H54 (cell line): ENCODE measurements at places on chromosomes 3 and 15.

- DNase-seq = no peak
Measured at GRCh38 chr3:51637144-51637940, 33.7 kb upstream of the TEX264 start.

GRCh38 chr3:46849686-46850467, 13.4 kb downstream of the MYL3 start:
- no peak for DNase-seq

DNA sequence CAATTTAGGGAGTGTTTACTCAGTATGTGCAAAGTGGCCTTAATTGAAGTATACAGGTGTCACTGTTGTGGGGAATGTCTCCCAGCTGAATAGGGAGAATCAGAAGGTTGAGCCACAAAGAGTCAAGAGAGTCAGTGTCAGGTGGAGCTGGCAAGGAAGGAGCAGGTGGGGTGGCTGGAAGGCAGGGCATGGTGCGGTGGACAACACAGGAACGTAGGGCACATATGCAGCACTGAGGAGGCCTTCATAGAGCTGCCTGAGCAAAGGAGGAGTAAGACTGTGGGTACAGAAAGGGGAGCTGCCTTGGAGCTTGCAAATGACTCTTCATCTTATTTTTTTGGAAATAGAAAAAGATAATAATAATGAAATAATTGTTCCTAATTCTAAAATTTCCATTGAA, 20.0 kb downstream of the ARHGEF3 start:
- DNase-seq = no peak

DNA sequence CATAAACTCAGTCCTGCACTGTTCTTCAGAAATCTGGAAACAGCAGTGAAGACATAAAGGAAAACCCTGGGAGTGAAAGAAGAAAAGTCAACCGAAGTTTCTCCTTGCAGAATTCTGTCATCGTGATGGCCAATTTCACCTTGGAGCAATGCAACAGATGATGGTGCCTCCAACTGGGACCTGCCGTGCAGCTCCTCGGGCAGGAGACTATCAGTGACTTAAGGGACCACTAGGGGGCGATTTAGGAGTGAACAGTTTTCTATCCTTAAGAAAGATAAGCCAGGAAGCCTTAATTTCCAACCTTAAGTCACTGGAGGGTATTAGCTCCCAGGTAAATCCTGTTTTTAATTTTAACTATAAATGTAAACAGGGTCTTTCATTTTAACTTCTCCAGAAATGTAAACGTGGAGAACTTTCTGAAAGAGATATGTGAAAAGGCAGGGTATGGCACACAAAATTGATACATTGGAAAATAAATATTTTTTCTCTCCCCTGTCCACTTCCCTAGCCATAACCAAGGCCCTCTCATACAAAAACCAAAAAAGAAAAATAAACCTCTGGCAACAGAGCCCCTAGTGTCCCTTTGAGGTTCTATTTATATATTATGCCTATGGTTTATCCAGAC, 116.3 kb downstream of the PDZRN3 start:
- DNase-seq = peak; percentile 26

- DNase-seq = no peak
Measured at GRCh38 chr3:141901914-141902313, 25.5 kb downstream of the ATP1B3 start.

- DNase-seq = no peak
Measured at GRCh38 chr3:196335503-196335948, 2.7 kb downstream of the TM4SF19 start.

DNA sequence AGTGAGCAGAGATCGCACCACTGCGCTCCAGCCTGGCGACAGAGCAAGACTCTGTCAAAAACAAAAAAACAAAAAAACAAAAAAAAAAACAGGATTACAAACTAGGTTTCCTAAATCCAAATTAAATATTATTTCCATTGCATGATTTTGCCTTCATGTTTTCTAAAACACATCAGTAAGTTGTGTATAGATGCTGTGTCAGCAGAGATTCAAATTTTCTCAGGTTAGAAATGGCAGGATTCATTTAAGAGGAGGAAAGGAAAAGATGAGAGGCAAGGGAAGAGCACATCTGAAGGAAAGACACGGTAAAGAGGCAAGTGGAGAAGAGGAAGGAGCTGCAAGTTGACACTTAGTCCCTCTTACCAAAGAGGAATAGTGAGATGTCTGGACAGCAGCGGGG, 51.8 kb upstream of the PPARG start:
- DNase-seq = no peak
